ENCODE measurements at places on chromosomes 4 and X. TPM values are rescaled to one million over a fixed set of nuclear protein-coding genes. Genes with fewer than 3 reads are reported as not detected.

HTN3 gene
- not detected for polyA plus RNA-seq

CRMP1 gene
- polyA plus RNA-seq: 0.03 TPM

UBQLN2 gene
- 22.7 TPM for polyA plus RNA-seq

PABPC4L gene
- 0.03 TPM for polyA plus RNA-seq

CTAG1B gene
- not detected for polyA plus RNA-seq

HTRA3 gene
- polyA plus RNA-seq: not detected

TMPRSS11D gene
- 0.02 TPM for polyA plus RNA-seq

Measured in mammary epithelial cell (primary cell).